ENCODE measurements at places on chromosomes 2 and 18.

DNA sequence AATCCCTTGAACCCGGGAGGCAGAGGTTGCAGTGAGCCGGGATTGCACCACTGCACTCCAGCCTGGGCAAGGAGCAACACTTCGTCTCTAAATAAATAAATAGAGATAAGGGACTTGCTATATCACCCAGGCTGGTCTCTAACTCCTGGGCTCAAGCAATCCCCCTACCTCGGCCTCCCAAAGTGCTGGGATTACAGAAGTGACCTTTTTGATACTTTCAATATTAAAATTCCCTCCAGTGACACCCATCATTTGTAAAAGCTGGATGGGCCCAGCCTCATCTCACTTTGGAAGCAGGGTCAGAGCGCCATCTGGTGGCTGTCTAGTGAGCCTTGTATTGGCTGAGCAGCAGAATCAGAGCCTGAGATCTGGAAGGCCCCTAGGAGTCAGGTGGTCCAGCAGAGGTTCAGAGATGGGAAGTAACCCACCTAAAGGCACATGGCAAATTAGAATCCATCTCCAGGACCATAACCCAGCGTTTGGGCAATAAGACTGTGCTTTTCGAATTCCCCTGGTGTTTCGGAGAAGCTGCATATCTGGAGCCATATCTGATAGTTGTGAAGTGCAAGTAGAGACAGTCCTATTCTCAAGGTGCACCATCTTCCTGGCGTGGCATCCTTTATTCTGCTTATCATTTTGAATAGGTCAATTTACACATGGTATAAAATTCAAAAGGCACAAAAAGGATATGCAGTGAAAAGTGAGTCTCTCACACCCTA lies 18.3 kb upstream of the SLC35F6 start:
- no peak for DNase-seq

GRCh38 chr2:158539176-158540005 lies 82.6 kb downstream of the PKP4 start:
- DNase-seq, result peak; percentile 17

- peak; percentile 61 for DNase-seq
Observed at GRCh38 chr18:70373042-70373519, 84.2 kb downstream of the SOCS6 start.

DNA sequence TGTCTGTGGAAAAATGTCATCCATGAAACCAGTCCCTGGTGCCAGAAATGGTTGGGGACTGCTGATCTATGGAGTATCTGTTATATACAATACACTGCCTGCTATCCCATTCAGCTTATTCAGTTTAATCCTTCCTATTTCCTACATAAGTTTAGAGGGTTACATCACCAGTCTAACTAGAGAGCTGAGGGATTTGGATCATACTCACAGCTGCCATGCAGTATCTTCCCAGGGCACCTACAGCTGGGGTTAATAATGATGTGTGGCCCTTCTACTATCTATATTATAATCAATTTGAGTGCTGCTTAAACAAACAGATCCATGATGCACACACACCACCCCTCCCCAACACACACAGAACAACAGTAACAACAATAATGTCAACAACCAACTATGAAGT lies 524.0 kb downstream of the LRRTM4 start:
- DNase-seq, result no peak

DNA sequence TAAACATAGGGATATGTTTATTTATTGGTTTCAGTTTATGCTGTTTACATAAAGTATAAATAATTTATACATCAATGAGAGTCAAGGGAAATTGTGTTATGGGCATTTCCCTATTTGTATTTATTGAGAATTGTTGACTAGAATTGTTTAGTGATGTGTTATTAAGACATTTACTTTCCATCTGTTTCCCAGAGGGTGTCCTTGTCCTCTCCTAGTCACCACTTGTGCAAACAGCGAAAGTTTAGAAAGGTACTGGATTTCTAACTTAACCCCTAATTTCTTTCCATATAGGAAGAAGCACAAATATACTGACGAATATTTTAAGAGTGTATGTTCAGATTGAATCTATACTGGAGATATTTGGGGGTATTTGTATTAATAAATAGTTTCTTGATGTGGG lies 6.7 kb downstream of the UBE2E3 start:
- no peak for DNase-seq

Measured in AG04449 (cell line).